Activated T-helper 9 cell treated with anti-CD3 and anti-CD28 coated beads, Interleukin-2, amount 50 U/mL, for 16 hours (primary cell): ENCODE measurements at places on chromosomes 5 and 9.
A peak's percentile ranks its signal among the peaks of the same experiment; 100 is the strongest.

GRCh38 chr5:139403787-139404483, at the start of gene SPATA24:
Gene SPATA24, minus strand, starts transcription at chr5:139404089. Its CDS starts 29 bp downstream, at chr5:139404060.
- peak; percentile 98 for DNase-seq

GRCh38 chr9:125747765-125748445, 732 bp downstream of the PBX3 start:
- peak; percentile 18 for DNase-seq

GRCh38 chr9:31135567-31135966, 1248.9 kb upstream of the ACO1 start:
- DNase-seq: no peak

DNA sequence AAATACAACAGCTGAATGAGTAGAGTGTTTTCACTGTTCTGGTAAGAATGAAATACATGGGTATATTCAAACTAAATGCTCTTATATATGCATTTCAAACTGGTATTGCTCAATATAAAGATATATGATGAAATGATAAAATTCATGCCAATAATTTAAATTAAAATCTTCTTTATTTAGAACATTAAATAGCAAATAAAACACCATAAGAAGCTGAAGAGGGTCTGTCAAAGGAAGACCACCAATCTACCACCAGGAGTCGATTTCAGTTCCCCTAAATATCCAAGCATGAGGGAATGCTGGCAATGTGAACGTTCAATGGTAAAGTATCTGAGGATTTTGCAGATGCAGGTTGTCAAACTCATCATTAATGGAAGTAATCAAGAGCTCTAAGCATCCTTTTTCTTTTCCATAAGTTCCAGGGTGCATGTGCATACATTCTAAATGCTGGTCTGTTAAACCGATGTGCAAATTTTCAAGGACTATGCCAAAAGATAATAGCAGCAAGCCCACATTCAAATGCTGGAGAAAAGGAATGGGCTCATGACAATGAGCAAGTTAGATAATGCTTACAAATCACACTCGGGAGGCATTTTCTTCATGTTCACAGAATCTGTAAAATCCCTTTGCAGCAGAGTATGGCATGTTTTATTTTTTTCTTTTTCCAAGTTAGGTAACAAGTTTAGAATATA, 118.8 kb upstream of the MTAP start:
- no peak for DNase-seq

- no peak for DNase-seq
Measured at GRCh38 chr9:117926031-117926658, 221.9 kb downstream of the TLR4 start.

DNA sequence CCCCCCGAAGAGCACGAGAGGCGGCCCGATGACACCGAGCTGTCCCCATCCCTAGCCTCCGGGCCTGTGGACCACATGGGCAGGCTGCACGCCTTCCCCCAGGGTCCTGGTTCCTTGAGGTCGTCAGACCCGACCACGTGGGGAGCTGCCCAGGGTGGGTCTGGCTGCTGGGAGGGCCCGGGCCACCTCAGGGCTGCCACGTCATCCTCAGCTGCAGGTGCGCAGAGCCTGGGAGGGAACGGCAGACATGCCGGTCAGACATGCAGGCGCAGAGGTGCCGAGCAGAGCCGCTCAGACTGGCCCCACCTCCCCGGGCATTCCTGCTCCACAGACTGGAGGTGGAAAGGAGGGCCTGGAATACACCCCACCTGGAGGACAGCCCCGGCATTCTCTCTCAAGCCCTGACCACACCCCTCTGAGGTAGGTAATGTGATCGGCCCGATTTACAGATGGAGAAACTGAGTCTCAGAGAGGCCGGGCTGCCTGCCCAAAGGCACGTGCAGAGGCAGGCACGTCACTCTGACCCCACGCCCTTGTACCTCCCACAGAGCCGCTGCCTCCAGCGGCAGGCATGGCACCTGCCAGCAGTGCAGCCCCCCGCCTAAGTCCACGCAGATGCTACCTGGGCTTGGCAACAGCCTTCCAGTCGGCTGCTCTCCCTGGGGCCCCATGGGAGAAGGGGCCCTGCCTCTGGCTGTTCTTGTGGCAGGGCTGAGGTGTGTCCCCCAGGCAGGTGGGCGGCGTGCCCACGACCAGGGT, 649 bp downstream of the CCDC187 start:
- DNase-seq: no peak

DNA sequence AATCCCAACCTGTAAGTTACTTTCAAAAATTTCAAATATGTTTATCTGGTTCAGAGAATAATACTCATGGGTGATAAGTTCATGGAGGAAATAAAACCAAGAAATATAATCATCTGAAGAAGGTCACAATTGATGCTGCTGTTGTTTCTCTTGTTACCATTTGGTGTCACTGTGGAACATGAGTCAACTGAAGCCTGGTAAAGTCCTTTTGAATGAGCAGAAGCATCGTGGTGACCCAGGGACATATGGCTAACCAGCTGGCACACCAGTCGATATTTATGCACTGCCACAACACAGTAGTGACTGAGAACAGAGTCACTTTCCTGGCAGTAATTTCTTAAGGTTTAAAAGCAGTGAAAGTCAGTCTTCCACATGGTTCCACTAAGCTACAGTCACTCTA, 612.9 kb upstream of the TLE4 start:
- no peak for DNase-seq

- no peak for DNase-seq
Measured at GRCh38 chr5:180648658-180649296, 623 bp downstream of the FLT4 start.

DNA sequence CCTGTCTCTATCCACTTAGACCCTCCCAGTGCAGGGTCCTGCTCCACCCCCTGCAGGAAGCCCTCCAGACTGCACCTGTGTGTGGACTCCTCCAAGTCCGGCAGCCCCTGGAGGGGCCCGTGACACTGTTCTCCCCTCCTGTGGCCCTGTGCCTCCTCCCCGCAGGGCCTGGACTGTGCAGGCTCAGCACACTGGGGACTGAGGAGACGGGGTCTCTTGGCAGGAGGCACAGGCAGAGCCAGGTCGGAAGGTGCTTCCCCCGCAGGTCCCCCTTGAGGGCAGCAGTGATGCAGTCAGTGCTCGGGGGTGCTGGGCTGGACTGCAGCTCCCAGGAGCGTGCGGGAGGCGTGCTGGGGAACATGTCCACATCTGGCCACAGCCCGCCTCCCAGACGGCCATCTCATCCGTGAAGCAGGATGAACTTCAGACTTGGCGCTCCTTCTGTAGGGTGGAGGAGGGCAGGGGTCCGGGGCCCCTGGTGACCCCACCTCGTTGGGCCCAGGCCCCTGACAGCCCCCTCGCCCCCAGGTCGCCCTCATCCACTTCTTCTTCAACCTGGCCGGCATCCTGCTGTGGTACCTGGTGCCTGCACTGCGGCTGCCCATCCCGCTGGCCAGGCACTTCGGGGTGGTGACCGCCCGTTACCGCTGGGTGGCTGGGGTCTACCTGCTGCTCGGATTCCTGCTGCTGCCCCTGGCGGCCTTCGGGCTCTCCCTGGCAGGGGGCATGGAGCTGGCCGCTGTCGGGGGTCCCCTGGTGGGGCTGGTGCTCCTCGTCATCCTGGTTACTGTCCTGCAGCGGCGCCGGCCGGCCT, 4.9 kb downstream of the SLC34A3 start:
- DNase-seq: no peak

GRCh38 chr5:52702877-52703276, 84.8 kb upstream of the ITGA1 start:
- DNase-seq: no peak

- DNase-seq: no peak
Measured at GRCh38 chr5:36686881-36687280, 80.5 kb downstream of the SLC1A3 start.

- DNase-seq: no peak
Measured at GRCh38 chr9:77518688-77519087, 129.4 kb downstream of the GNA14 start.

GRCh38 chr9:79980432-79980831, 408.7 kb downstream of the TLE4 start:
- no peak for DNase-seq

- no peak for DNase-seq
Measured at GRCh38 chr5:7683753-7684152, 167.2 kb downstream of the CFAP90 start.

DNA sequence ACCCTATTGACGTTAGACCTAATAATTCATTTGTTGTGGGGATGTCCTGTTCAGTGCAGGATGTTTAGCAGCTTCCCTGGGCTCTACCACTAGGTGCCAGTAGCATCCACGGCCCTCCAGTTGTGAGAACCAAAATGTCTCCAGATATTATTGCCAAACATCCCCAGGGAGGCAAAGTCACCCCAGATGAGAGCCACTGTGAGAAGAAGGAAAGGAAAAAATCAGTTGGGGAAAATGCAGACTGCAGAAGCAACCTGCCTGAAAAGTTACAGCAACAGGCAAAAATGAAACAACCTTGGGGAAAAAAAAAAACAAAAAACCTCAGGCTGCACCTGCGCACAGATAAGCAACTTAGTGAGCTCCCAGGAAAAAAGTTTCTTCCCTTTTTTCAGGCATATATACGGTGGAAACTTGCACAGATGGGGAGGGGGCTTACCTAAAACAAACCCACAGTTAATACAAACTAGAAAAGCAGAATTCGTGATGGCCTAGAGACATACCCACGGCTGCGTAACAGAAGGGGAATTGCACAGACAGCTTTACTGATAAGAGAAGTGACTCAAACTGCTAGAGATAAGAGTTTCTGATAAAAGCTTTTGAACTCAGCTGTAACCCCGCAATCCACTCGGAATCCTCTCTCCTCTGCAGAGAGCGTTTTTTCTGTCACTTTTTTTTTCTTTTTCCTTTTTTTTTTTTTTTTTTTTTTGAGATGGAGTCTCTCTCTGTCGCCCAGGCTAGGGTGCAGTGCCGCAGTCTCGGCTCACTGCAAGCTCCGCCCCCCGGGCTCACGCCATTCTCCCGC, 29.8 kb upstream of the FBP1 start:
- DNase-seq: peak; percentile 27

DNA sequence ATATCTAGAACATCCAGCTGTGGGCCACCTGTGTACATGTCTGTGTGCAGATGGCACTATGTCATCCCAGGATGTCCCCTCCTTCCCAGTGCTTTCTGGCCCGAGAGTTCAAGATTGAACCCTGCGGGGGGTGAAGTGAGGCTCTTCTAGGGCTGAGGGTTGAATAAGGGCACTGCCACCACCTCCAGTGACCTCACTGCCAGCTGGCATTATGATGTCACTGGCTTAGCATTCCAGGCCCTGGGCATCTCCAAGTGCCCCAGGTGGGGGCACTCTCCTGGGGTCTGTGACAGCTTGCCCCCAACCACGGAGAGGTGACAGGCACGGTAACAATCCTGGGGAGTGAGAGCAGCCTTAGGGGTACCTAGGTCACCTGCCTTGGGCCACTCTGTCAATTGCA, 27.1 kb downstream of the CXXC5 start:
- no peak for DNase-seq

GRCh38 chr9:12183321-12183720, 509.9 kb upstream of the TYRP1 start:
- DNase-seq: no peak

DNA sequence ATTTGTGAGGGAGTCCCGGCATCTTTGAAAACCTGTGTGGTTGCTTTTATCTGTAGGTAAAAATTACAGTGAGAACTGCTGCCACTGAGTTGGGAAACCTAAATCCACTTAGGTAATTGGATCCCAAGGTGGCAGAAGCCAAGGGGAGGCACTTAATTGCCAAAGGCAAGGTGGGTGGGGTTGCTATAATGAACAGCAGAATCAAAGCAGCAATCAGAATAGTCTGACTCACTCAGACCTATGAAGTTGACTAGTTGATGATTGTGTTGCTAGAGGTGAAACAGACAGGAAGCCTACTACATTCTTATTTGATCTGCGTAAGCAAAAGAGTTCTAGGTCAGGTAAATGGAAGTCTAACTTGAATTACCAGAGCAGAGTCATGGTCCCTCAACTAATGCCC, 17.3 kb upstream of the BICD2 start:
- no peak for DNase-seq

DNA sequence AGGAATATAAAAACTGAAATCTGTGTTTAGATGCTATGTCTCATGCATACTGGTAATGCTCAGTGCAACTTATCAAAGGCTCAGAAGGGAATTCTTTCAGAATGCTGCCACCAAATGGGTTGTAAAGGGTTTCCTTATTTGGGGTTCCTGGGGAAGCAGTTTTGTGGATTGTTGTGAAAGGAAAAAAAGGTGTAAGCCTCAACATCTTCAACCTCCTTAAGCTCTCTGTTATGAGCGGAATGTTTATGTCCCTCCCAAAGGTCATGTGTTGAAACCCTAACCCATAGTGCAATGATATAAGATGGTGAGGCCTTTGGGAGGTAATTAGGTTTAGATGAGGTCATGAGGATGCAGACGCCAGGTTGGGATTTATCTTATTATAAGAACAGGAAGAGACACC, 41.6 kb downstream of the GNA14 start:
- DNase-seq: no peak

GRCh38 chr5:1727571-1727970, 72.1 kb downstream of the MRPL36 start:
- no peak for DNase-seq

GRCh38 chr9:9623506-9623905, 989.3 kb downstream of the PTPRD start:
- DNase-seq: no peak
